HT-29 (cell line): ENCODE measurements at places on chromosomes 7 and 10. TPM values are rescaled to one million over a fixed set of nuclear protein-coding genes. Genes with fewer than 3 reads are reported as not detected.
A peak's percentile ranks its signal among the peaks of the same experiment; 100 is the strongest.

Gene C10orf53
- total RNA-seq = not detected in 2 replicates

Gene GIMAP8
- total RNA-seq = not detected in 2 replicates

Gene SPDYE11
- total RNA-seq = not detected in 2 replicates

Gene TMEM229A
- not detected in 2 replicates for total RNA-seq

GRCh38 chr7:152683297-152683696 is 7.4 kb upstream of the XRCC2 start:
- DNase-seq = no peak

DNA sequence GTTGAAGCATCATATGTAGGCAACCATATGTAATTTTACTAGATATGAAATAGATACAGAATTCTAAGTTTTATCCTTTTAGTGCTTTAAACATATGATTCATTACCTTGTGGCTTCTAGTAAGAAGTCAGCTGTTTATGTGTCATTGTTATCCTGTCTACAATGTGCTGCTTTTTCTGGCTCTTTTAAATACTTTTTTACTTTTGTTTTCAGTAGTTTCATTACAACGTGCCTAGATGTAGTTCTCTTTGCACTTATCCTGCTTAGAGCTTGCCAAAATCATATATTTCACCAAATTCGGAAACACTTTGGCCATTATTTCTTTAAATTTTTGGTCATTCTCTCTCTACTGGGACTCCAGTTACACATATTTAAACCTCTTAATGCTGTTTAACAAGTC is 26.4 kb downstream of the YAE1 start:
- no peak for DNase-seq

DNA sequence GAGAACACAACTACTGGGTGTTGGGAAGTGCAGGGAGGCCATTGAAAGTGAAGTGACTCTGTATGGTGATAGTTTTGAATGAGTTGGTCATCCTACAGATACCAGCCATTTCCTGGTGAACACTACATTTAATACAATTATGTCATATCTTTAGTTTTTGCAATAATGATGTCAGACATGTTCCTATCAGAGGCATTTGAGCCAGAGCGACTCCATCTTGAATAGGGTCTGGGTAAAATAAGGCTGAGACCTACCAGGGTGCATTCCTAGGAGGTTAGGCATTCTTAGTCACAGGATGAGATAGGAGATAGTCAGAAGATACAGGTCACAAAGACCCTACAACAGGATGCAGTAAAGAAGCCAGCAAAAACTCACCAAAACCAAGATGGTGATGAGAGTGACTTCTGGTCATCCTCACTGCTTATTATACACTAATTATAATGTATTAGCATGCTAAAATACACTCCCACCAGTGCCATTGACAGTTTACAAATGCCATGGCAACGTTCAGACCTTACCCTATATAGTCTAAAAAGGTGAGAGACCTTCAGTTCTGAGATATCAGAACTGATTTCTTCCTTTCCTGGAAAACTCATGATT is 28.2 kb downstream of the ADK start:
- DNase-seq = no peak

DNA sequence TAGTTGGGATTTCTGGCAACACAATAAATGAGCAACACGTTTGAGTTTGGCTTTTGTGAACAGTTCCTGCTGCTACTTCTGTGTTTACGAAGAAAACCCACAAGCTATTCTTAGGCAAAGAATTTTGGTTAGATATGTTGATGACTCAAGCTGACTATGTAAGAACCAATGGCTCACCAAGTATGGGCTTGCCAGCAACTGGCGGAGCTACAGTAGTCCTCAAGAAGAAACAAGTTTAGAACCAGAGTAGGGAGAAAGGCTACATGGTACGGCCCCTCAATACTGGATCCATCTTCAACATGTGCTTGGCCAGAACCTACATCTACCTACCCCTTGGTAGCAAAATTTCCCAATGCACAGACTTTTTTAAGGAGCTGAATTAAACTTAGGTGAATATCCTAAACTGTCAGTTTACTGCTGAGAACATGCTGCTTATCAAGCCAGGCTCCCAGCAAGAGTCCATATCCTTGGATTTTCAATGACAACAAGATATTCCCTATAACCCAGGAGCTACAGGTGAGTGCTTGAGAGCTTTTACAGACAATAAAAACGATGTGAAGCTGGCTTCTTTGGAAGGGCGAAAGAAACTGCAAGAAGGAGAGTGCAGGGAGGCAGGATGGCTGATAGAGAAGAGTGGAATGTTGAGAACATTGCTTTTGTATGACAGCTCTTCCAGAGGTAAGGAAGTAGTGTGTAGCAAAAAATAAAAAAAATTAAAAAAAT is 74.3 kb upstream of the ASAH2 start:
- DNase-seq = no peak

DNA sequence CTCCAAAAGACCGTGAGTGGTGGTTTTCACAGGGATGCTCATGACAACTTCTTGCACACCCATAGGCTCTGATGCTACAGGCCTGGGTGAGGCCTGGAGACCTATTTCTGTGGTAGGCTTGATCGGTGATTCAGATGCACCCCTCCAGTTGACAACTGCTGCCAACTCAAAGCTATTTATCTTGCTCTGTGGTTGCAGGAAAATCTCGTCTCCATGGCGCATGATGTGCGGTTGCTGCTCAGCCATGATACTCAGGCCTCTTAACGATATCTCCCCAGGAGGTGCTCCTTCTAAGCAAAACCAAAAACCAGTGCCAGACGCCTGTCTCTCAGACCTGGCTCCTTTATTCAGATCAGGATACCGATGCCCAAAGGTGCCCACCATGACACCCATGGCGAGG is 31.4 kb downstream of the C10orf90 start:
- no peak for DNase-seq

DNA sequence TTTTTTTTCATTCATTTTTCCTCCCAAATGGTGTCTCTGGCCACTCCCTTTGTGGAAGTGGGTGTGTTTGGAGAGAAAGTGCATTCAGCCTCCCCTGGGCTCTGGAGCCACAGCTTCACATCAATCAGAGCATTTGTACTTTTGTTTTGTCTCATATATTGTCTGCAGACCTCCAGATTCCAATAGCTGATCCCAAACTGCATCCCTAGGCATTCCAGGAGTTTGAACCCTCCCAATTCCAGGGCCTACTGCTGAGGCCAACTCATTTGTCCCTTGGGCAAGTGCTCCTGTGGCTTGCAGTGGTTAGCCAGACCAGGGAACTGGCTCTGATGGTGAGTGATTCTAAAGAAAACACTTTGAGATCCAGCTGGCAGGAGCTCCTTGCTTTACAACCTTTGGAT is 163.3 kb downstream of the IPMK start:
- DNase-seq = no peak

DNA sequence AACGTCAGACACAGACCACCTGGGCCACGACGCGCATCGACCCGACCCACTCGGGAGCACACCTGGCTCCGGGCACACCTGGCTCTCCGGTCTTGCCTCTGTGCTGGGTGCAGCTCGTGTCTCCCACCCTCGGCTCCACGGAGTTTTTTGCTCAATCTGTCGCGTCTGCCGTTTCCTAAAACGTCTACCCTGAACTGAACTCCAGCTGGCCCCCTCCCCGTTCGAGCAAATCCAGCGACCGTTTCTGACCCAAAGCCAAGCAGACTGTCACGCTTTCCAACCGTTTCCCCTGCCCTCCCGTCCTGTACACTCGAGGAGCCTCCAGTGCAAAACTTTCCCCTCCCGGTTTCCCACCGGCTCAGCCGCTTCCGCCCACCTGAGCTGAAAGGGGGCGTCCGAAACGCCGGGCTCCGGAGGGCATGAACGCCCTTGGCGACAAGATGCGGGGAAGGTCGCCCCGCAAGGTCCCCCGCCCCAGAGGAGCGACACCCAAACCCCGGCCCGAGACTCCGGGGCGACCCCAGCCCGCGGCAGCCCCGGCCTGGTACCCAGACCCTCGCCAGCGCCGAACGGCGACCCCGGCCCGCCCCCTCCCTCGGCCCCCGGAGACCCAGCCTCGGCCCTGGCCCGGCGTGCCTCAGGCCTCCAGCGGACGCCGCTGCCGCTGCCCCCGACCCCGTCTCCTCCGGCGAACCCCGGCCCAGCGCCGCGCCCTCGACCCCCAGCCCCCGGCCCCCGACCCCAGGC is 557 bp downstream of the CYTH3 start:
- DNase-seq = peak; percentile 16

DNA sequence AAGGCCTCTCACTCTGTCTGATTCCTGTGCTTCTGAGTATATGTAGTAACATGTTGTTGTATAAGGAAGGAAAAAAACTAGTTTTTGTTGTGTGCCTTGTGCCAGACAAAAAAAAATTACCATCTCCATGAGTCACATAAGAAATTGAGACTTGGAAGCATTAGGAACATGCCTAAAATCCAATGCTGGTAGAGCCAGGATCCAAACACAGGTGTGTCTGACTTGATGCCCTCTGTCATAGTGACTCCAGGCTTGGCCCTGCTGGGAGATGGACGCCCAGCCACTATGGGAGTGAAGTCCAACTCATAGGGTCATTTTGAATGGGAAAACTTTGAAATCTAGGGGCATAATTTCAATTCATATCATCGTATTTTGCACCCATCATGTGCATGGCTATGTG is 38.0 kb downstream of the PYROXD2 start:
- DNase-seq = no peak

- DNase-seq = no peak
Measured at GRCh38 chr7:93873998-93874574, 16.5 kb downstream of the TFPI2 start.

- no peak for DNase-seq
Measured at GRCh38 chr7:24926623-24927524, 53.1 kb downstream of the OSBPL3 start.
